GM23248 (cell line): ENCODE measurements at places on chromosomes 4 and X.

DNA sequence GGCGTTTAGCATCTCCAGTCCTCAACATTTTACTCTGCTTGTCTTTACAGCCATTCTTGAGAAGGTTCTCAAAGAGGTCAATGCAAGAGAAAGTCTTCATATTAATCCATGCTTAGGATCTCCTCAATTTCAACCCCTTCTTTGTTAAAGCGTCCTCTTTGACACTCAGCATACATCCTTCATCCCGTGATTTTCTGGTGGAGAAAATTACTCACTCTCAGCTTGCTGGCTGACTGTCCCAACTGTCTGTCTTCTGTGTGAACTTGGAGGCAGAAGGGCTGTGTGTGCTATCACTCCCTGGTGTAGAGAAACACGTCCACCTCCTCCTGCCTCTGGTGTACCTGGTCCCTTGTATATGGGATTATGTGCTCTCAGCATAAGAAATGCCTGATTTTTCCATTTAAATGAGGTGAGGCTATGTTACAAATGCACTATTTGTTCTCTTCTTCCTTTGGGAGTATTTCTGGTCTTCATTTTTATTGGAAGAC is 57.8 kb downstream of the GALNT7 start:
- DNase-seq: no peak

DNA sequence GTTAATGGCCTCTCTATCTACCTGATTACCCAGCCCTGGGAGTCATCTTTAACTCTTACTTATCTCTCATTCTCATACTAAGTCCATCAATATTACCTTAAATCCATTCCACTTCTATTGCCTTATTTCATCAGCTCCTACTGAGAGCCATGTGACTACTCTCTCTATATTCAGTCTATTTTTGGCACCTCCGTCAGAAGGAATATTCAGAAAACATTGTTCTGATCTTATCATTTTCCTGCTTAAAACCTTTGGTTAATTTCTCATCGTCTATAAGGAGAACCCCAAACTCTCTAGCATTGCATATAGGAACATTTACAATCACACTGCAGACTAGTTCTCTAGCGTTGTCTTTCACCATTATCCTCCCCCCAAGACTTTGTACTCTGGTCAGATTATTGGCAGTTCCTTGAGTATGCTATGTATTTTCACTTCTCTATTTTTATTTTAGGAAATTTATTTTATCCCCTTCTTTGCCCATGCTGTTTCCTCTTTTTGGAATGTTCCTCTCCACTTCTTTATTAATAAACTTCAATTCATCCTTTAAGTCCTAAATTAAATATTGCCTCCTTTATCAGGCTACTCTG is 13.7 kb upstream of the AMMECR1 start:
- no peak for DNase-seq

GRCh38 chrX:38919202-38919601 is 117.9 kb downstream of the MID1IP1 start:
- no peak for DNase-seq

GRCh38 chr4:118850488-118851173 is 14.7 kb upstream of the SEC24D start:
- peak; percentile 36 for DNase-seq

GRCh38 chrX:6738518-6739470 is 203.9 kb upstream of the VCX3A start:
- DNase-seq: no peak
